Islet precursor cell (in vitro differentiated cells): ENCODE measurements at places on chromosomes 11 and 22.

DNA sequence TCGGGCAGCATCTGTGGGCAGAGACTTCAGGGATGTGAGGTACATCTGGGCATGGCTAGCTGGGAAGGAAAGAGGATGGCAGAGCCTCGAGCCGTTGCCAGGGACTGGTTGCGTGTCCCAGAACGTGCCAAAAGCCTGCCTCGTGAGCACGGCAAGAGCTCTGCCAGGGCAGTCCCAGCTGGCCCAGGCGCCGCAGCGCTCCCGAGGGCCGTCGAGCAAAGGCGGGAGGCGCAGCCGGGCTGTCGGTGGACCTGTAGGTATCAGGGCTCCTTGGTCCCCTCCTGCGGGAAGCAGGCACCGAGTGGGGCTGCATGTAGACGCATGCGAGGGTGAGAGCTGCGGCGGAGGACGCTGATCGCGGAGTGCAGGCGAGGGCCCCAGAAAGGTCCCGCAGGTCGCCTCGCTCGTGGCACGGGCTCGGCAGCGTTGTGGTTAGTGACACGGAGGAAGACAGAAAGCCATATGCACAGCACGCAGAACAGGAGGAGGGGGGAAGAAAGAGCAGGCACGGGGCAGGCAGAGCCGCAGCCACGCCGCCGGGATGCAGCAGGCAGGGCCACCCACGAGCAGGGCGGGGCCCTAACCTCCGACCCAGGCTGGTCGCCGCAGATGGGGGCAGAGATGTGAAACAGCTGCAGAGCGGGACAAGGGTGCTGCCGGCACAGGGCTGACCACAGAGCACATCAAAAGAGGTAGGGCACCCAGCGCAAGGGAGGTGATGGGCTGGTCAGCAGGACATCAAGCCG lies 18.0 kb downstream of the LSP1 start:
- DNase-seq: no peak

GRCh38 chr22:50307890-50308596 lies 597 bp upstream of the PLXNB2 start:
- DNase-seq: no peak

- peak; percentile 13 for DNase-seq
Observed at GRCh38 chr22:22698263-22698750, 53.9 kb downstream of the GGTLC2 start.

GRCh38 chr11:66969584-66970225 lies 5.4 kb upstream of the C11orf86 start:
- no peak for DNase-seq

DNA sequence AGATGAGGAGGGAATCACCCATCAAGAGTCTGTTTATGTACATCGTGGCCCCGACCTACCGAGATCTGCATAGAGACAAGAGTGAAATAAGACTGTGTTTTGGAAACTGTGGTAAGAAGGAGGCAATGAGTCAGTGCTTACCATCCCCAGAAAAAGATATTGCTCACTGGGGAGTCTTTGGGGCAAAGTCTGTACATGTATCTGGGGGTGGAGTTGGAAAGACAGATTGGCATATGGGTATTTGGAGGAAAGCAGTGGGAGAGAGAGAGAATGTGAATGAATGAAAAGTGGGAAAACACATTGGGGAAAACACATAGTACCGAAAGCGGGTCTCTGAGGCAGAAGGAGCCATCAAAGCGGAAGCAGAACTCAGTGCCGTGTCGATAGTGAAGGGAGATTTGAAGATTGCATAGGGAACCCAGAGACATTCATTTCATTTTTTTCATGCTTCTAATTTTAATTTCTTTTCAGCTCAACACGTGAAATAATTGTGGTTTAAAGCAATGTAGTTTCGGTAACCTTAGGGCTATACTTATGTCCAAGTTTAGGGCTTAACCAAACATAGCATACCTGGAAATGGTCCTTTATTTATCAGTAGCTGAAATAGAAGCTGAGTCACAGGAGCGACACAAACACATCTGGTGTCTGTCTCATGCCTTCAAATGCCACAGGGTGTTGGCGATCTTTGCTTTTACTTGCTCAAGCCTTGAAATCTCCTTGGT lies 98.6 kb upstream of the CD44 start:
- no peak for DNase-seq

- DNase-seq: peak; percentile 43
Observed at GRCh38 chr11:3122775-3123201, 42.3 kb downstream of the OSBPL5 start.

DNA sequence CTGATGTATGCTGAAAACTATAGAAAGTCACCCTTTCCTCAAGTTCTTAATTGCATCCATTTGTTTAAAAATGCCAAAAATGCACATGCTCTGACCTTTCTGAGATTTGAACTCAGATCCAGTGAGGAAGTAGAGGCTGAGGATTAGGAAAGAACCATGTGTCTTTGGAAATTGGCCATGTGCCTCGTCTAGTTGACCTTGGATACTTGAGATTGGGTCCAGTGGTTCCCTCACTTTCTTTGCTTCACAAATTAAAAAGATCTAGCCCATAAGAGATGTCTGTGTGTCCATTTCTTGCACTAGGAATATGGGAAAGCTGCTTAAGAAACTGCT lies 128.3 kb downstream of the MAML2 start:
- DNase-seq: no peak

DNA sequence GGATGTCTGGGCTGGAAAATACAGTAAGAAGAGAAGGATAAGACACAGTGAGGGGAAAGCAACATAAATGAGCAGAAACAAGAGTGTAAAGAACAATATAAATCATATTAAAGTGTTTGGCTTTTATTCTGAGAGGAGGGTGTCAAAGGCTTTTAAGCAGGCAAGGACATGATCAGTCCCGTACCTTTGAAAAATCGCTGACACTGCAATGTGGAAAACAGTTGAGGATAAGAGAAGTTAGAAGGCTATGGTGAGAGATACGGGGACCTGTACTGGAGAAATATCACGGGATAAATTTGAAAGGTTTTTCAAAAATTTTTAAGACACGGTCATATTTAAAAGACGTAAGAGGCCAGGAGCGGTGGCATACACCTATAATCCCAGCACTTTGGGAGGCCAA lies 30.3 kb downstream of the CDON start:
- no peak for DNase-seq

- no peak for DNase-seq
Observed at GRCh38 chr22:36116127-36116526, 44.4 kb downstream of the APOL3 start.

GRCh38 chr22:30453731-30454510 lies 17.9 kb downstream of the SEC14L3 start:
- DNase-seq: no peak

- DNase-seq: no peak
Observed at GRCh38 chr11:14938936-14939335, 33.2 kb downstream of the CALCA start.

GRCh38 chr22:17489101-17489500 lies 74.2 kb upstream of the SLC25A18 start:
- DNase-seq: no peak

GRCh38 chr11:70463478-70464255 lies 65.3 kb downstream of the CTTN start:
- DNase-seq: no peak

DNA sequence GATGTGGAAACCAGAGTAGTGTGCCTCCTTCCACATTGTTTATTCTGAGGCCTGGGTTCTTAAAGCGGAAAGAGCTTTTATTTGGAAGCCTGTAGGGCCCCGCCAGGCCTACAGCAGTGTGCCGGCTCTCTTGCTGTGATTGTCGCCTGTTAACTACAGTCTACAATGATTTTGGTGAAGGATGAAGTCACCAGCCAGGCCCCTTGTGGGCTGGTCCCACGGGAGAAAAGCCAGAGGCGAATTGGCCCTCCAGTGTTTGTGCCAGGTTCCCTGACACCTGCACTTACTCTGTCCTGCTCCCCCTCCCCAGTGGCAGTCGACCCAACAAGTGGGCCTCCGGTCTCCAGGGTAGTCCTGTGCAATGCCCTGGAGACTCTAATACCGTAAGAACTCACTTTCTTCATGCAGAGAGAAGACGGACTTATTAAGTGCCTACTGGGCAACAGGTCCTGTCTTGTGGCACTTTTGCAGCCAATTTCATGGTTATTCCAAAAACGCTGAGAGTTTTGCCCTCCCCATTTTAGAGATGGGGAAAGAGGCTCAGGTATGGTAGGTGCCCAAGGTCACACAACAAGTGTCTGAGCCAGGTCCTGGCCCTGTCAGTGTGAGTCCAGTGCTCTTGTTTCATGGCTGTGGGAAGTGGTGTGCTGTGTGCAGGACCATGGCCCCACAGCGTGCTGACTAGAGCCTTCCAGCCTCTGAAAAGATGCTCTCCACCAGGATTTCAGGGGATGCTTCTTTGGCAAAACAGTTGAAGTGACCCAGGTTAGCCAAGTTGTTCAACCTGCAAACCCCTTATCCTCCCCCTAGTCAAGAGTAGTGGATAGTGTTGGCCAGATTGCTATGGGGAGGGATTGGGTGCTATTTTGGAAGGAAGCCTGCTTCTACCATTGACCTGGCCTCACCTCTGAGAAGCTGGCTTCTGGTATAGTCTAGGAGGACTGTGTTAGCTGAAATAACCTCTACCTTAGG lies 1.4 kb downstream of the MICAL2 start:
- no peak for DNase-seq

DNA sequence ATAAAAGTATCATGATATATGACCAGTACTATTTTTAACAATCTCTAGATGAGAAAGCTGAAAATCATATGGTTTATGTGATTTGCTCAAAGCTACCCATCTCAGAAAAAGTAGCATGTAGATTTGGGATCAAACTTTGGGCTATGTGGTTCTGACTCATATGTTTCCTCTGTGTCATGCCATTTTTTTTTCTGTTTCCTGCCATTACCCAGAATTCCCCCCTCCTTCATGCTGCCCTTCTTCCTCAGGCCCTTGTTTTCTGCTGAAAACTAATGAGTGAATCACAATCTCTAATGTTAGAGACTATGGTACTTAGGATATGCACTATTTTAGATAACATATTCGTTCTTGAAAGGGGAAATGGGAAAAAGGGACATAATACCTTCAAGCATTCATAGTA lies 80.7 kb downstream of the JRKL start:
- DNase-seq: no peak

DNA sequence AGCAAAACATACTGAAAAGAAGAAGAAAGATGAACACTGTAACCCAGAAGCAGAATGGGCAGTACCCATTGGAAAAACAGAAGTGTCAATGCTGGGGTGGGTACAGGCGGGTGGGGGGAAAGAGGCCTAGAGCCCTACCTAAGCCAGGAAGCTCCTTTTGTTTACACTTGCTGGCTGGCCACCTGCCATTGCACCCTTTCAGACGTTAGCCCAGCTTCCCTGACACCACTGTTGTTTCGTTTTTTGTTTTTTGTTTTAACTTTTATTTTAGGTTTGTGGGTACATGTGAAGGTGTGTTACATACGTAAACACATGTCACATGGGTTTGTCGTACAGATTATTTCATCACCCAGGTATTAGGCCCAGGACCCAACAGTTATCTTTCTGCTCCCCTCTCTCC lies 55.4 kb downstream of the PLEKHA7 start:
- DNase-seq: no peak

GRCh38 chr11:84969103-84969502 lies 658.0 kb downstream of the DLG2 start:
- DNase-seq: peak; percentile 93

- no peak for DNase-seq
Observed at GRCh38 chr22:43217285-43218030, 30.5 kb upstream of the TTLL12 start.

DNA sequence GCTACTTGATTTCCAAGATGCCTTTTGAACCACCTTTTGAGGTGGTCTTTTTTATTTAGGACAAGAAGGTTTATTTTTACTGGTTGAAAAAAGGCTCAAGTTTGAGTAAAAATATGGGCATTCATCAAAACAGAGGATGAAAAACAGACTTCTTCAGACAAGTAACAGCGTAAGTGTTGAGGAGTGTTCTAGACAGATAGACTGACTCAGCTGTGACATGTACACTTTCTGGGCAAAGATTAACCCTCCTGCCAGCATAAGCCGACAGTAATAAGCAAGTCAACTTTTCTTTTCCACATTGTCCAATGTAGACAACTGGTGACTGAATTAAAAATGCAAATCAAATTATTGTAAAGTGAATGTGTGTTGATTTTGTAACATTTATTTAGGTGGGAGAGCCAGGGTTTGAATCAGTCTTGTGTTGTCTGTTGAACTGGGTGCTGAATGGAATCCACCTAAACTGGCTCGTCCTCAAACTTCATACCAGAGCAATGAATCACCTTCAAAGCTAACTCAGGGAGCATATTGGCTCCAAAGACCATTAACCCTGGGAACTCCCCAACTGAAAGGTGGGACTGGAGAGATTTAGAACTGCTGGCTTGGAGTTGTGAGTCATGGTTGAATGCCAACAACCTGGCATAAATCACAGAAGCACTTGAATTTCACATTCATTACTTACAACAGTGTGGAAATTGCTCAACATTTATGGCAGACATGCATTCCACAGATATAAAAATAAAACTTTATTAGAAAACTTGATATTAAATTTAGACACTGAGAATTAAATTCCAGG lies 377.0 kb downstream of the ETS1 start:
- peak; percentile 95 for DNase-seq

GRCh38 chr11:64206457-64207255 lies at the start of gene FERMT3:
Gene FERMT3, plus strand, starts transcription at chr11:64206721. Its CDS starts 644 bp downstream, at chr11:64207365.
- DNase-seq: no peak

GRCh38 chr22:26689513-26690301 lies 32.3 kb downstream of the MIAT start:
- no peak for DNase-seq

GRCh38 chr11:94030059-94030458 lies 8.9 kb downstream of the HEPHL1 start:
- no peak for DNase-seq

GRCh38 chr11:75563978-75564552 lies 2.0 kb downstream of the SERPINH1 start:
- peak; percentile 97 for DNase-seq

- DNase-seq: no peak
Observed at GRCh38 chr11:15821451-15821850, 534.9 kb downstream of the SOX6 start.

DNA sequence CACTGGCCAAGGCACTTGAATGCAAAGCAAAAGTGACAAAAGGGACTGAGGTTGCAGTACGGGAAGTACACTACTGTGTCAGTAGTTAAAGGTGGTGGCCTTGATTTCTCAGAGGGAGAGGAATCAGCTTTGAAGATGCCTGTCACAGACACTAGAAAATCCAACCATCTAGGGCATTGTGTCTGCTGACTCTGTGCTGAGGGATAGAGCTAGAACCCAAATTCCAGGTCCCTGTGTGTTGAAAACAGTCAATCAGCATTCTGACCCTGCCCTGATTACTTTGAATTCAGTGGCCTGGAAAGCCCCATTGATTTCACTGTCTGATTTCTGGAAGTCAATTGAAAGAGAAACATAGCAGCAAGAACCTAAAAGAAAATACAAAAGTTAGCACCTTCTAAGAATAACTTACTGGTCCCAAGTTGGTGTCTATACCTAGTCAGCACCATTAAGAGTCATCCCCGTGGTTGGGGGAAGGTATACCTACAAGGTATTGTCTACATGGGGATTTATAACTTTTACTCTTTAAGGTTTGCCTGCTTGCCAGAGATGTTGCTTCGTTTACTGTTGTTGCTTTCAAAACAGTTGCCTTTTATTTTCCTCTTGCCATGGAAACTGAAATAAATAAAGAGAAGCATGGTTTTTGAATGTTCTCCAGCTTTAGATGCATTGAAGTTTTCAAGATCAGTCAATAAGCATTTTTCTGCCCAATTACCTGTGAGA lies 97.3 kb downstream of the PDHX start:
- DNase-seq: no peak
